Fibroblast of pulmonary artery (primary cell): ENCODE measurements at places on chromosomes 6 and 20.

DNA sequence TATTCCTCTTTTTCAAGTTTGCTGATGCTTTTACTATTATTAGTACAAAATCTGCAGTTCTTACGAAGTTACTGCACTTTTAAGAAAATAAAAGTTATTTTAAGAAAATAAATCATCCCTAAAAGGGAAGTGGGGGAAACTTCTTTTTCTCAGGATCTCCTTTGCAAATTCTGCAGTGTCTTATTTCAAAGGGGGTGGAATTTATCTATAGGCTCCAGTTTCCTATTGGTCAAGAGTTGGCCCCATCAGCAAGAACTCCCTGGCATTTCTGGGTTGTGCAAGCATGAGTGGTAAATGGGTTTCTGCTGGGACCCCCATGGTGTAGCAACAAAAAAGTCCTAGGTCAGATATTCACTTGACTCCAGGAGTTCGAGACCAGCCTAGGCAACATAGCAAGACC lies 136.3 kb upstream of the PRDM1 start:
- no peak for DNase-seq

GRCh38 chr20:35571555-35571954 lies 29.7 kb downstream of the ERGIC3 start:
- no peak for DNase-seq

- DNase-seq = peak; percentile 79
Measured at GRCh38 chr6:116106146-116106545, 5.5 kb downstream of the NT5DC1 start.

- DNase-seq = peak; percentile 83
Measured at GRCh38 chr6:17021539-17021889, 80.3 kb upstream of the STMND1 start.

DNA sequence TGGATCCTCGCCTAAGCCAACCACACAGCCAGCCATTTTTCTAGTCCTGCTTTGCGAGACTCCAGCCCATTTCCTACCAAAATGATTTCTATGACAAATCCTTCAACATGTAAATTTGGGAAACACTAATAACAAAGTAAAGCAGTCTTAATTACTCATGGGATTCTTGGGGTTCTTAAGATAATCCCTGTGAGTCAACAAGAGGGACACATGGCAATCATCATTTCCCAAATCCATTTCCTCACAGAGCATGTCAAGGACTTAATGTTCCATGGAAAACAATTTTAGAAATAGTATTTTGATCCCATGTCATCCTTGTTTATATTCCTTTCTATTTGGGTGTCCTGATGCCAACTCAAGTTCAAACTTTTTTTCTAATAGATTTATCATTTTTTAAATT lies 322.7 kb upstream of the NOX3 start:
- DNase-seq = no peak

- peak; percentile 3 for DNase-seq
Measured at GRCh38 chr6:9292975-9293374, 857.6 kb upstream of the SLC35B3 start.

DNA sequence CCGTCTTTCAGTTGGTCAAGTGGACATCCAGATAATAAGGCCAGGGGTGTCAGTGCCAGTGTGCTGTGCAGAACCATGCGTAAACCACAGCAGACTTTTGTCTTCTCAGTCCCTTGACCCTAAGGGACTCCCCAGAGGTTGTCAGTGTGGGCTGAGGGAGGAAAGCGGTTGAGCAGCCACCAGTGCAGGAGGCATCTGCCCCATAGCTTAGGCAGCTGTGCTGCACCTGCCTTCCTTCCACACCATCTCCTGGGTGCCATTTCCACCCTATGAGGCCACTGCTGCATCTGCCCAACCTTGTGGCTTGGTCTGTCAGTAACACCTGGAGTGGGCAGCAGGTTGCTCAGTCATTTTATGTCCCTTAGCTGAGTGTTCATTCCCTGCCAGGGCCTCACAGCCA lies 26.0 kb downstream of the PRPF6 start:
- DNase-seq = no peak

GRCh38 chr6:133326584-133326983 lies 85.4 kb downstream of the EYA4 start:
- DNase-seq = no peak

DNA sequence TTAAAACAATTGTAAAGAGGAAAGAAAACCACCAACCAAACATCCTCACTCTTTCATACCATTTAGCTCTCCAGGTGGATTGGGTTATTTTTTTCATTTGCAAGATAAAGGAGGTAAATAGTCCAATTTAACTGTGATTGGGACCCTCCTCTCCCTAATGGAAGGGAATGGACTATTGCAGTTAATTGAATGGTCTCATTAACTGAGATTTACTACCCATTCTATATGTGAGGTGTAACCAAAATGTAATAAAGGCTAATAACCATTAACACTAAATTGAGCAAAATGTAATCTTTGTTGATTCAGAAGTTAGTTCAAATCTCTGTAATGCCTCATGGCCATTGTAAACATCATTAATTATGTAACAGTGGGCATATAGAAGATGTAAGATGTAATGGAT lies 105.0 kb downstream of the KLHL32 start:
- DNase-seq = no peak

DNA sequence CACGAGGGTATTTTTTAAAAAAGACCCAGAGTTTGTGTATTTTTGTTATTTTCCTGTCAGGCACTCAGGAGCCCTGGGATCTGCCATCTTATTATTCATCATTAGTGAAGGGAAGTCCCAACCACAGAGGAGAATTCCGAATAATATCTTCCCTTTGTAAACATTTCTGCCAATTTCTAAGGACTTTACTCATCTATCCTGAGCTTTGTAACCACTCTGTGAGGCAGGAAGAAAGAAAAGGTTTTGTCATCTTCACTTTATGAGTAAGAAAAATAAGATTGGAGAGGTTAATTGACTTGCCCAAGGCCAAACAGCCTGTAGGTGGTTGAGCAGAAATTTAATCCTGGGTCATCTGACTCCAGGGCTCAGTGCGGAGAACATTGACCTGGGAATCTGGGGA lies 23.0 kb upstream of the IYD start:
- DNase-seq = no peak

DNA sequence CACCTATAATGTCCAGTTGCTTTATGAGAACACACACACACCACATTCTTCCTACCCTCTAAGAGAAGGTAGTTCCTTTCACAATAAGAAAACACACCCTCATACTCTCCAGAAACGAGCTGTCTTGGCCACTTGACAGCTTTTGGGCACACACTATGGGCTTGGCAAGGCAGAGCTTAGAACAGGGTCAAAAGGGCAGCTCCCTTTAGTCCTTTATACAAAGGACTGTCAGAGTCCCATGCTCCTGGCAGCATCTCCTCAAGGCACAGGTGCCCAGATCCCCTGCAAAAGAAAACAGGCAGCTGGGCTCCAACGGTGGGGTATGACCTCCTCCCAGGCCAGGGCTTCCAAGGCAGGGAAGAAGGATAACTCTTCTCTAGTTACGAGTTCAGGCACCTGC lies 4.9 kb upstream of the LYRM2 start:
- DNase-seq = no peak

GRCh38 chr20:3744806-3745685 lies 12.6 kb downstream of the HSPA12B start:
- peak; percentile 21 for DNase-seq

DNA sequence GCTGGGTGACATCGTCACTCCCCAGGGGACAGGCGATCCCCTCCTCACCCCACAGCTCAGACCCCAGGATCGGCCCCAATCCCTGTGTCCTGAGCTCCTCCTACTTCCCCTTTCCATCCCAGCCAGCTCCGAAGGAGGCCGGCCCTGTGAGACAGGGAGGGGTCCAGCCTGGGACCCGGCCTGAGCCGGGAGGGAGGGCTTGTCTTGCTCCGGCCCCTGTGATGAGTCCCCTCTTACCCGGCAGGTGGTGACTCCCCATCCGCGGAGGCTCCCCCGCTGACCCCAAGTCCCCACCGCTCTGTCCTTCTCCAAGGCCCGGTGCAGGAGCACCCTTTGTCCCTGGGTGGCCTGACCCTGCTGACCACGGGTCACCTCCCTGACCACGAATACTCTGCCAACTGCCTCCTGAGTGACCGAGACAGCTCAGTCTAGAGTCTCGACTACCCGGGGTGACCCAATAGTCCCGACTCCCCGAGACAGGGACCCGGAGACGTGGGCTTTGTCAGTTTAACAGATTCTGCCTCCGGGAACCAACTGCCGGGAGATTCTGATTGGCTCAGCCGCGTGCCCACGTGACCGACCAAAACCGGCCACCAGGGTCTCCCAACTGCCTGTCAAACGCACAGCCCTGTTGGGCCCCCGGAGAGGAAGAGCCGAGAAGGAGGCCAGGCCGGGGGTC lies 187.4 kb upstream of the PROKR2 start:
- peak; percentile 53 for DNase-seq

- no peak for DNase-seq
Measured at GRCh38 chr6:46979206-46979605, 57.5 kb upstream of the ADGRF5 start.

DNA sequence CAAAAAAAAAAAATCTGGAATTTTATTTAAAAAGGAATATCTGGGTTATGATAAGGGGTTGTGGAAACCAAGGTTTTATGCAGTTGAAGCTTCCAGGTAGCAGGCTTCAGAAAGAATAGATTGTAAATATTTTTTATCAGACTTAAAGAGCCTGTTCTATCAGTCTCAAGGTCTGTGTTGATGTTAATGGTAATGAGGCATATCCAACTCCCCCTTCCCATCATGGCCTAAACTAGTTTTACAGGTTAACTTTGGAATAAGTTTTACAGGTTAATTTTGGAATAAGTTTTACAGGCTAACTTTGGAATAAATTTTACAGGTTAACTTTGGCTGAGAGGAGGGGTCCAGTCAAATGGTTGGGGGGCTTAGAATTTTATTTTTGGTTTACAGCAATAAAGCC lies 92.4 kb downstream of the CD24 start:
- no peak for DNase-seq

- DNase-seq = no peak
Measured at GRCh38 chr6:50992232-50992631, 173.6 kb downstream of the TFAP2B start.

DNA sequence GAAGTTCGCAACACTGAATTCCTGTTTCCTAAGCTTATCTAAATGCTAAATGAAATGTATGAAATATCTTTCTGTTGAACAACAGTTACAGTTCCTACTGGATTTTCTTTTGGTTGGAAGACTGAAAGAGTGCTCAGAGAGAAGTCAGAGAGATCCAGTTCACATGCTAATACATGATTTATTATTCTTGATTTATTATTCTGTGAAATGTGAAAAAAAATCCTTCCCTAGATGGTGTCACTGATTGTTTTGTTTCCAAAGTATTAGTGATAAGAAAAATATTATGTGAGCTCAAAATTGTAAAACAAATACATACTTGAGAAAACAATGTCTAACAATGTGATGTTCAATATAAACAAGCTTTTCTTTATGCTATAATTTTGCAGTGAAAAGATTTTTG lies 42.1 kb downstream of the ADGRG6 start:
- DNase-seq = no peak

- no peak for DNase-seq
Measured at GRCh38 chr6:157491571-157492232, 110.7 kb downstream of the ZDHHC14 start.

DNA sequence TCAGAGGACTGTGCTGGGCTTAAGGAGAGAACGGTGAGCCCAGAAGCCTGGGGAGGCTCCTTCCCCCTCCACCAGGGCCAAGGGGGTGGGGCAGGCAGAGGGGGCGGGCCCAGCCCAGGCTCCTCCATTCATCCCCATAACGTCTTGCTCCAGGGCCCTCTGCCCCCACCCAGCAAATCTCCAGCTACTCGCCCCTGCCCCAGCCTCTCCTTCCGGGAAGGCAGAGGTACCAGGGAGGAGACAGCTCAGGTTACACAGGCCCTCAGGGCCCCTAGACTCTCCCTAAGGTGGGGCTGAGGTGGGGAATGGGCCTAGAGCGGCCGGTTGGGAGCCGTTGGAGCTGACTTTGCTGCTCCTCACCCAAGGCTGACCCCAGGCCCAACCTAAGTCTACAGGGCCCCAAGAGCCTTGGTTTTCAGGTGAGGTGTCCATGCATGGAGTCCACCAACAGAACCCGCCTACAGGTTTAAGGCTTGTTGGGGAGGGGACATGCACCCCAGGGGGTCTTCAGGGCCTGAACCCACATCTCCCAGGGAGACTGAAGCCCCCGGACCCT lies 1.2 kb downstream of the LAMA5 start:
- no peak for DNase-seq

- DNase-seq = no peak
Measured at GRCh38 chr6:10405513-10405900, 9.4 kb downstream of the TFAP2A start.
